Stimulated activated CD4-positive, alpha-beta T cell treated with anti-CD3 and anti-CD28 coated beads, Interleukin-2, amount 100 ng/mL, for 24 hours (primary cell): ENCODE measurements at places on chromosomes 5 and 9.

- no peak for DNase-seq
Observed at GRCh38 chr5:143275512-143276363, 127.7 kb downstream of the NR3C1 start.

DNA sequence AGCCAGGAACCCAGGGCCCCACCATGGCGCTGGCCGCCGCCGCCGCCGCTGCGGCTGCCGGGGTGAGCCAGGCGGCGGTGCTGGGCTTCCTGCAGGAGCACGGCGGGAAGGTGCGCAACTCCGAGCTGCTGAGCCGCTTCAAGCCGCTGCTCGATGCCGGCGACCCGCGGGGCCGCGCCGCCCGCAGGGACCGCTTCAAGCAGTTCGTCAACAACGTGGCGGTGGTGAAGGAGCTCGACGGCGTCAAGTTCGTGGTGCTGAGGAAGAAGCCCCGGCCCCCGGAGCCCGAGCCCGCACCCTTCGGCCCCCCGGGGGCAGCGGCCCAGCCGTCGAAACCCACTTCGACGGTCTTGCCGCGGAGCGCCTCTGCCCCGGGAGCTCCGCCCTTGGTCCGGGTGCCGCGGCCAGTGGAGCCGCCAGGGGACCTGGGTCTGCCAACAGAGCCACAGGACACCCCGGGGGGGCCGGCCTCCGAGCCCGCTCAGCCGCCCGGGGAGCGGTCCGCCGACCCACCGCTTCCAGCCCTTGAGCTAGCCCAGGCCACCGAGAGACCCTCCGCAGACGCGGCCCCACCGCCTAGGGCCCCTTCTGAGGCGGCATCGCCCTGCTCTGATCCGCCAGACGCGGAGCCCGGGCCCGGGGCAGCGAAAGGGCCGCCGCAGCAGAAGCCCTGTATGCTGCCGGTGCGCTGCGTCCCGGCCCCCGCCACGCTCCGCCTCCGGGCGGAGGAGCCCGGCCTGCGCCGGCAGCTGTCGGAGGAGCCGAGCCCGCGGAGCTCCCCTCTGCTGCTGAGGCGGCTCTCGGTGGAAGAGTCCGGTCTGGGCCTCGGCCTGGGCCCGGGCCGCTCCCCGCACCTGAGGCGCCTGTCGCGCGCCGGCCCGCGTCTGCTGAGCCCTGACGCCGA, 749 bp downstream of the SOWAHA start:
- peak; percentile 50 for DNase-seq

GRCh38 chr9:6106711-6107339, 91.4 kb upstream of the RANBP6 start:
- DNase-seq: no peak

DNA sequence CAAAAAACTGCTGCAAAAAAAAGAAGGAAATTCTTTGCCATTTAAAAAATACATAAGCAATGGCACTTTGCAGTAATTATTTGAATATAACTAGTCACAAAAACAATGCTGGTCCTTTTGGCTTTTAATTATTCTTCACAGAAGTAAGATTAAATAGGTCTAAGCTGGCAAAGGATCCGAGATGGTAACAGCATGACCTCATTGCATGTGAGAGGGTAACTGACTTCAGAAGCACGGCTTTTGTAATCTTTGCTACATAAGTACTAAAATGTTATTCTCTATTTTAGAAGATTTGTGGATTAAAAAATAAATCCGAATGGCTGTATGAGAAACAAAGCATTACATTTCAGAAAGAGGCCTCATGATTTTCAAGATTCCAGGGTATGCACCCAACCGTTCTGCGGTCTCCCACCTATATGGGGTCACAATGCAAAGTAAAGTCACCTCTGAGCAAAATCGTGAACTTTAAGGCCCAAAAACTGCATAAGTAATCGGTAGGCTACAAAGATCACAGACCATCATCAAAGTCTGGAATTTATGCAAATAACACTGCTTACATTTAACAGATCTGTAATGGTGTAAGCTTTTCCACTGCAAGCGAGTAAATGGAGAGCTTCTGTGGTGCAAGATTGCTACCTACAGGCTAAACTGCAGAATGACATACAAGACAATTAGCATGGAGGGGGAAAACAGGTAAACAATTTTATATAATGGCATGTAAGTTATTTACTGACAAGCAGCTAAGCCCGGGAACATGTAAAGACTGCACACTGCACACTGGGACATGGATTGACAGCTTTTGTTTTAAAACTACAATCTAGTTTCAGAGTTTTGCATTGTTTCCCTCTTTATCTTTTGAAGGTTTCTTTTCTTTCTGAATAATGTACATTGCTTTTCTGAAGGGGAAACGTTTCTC, 231.6 kb downstream of the SLF1 start:
- DNase-seq: no peak

- no peak for DNase-seq
Observed at GRCh38 chr9:96553070-96553469, 66.6 kb downstream of the CDC14B start.

DNA sequence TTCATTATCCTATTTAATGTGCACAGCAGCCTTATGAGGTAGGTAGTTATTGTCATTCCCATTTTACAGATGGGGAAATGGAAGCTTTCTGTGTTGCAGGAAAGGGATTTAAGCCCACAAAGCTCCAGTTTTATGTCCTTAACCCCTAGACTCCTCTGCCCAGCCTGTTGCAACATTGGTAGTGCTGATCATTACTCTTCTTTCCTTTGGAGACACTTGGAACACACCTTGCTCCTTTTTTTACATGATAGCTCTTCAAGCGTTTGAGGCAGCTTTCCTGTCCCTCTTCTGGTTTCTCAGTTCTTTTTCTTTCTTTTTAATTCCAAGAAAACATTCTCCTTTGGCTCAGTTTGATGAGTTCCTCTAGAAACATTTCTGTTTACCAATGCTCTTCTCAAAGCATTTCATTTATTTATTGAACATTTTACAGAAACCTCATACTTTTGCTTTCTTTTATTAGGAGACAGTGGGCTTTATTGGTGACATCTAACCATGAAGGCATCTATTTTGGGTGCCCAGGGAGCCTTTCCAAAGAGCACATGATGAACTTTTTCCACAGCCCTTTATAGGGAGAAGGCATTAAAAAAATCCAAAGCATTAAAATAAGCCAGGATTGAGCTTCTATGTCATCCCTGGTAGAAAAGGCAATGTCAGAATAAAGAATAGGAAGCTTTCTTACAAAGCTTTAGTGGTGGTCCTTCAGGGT, 218.0 kb downstream of the TMEM38B start:
- DNase-seq: no peak

DNA sequence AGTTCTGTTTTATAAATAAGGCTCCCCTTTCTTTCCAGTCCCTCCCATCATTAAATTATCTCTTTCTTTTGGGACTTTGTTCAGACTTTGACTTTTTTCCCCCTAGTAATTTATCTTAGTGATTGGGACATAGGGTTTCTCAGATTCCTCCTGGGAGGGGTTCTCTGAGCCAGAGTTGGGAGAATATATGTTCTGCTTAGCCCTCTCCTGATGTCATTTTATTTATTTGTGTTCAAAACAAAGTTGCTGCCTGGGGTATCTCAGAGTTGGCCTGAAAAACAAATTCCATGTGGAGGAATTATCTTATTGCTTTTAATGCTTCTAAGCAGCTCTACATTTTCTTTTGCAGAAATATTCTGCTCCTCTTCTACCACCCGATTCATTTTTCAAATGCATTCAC, 211.0 kb downstream of the PCSK5 start:
- DNase-seq: no peak

DNA sequence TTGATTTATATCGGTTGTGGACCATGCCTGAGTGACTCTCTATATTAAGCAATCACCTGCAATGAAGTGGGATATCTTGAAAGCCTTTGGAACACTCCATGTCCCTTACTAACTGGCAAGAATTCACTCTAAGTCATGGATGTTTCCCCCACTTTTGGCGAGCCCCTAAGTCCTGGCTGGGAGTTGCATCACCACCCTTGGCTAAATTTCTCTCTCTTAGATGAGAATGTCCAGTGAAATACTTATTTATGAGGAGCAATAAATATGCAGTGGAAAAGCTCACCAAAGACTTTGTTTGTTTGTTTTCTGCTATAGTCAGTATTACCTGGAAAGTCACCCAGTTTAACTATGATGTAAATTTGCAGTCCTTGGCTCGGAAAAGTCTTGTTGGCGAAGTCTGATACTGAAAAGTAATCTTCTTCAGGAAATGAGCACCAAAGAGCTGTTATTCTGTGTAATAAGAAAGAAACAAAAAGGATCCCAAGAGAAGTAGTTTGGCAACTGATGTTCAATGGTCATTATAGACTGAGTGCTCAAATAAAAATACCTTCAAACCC, 333.8 kb downstream of the DMRT2 start:
- no peak for DNase-seq

GRCh38 chr9:81686614-81687520, 2.5 kb downstream of the TLE1 start:
- DNase-seq: no peak

- DNase-seq: no peak
Observed at GRCh38 chr5:168578538-168579487, at the start of gene PANK3. Gene PANK3 (minus strand): TSS chr5:168579368. CDS start chr5:168579283, 85 bp downstream.

DNA sequence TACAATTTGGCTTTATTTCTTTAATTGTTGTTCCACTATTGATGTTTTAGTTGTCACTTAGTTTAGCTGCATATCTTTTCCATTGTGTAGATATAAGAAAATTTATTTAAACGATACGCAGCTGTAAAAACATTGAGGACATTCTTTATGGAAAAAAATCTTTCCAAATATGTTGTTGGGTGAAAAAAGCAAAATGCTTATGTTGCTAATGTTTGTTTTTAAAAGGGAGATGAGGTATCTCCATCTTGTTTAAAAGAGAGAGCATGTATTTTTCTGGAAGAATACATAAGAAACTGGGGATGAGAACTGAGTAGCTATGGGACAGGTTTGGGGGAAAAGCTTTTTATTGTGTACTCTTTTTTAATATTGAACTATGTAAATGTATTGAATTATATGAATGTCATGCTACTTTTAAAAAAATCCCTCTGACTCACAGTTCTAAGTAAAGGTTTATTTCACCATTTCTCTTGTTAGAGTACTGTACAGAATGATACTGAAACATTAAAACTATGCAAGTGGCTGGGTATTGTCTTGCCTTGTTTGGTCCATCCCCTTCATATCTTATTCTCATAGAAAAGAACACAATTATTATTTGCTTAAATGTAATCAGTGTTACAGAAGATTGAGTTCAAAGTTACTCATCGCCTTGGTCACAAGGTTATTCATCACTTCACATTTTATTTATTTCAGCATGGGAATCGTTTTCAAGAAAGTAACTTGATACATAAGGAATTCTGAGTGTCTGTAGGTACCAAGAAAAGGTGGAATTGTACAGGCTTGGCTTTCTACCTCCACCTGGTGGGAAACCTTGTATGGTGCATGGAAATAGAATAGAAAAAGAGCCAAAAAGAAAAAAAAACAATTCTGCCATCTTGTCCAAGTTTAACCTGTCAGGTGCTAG, 85.8 kb downstream of the RIC1 start:
- DNase-seq: no peak

GRCh38 chr5:20528471-20528870, 540.5 kb upstream of the CDH18 start:
- no peak for DNase-seq

DNA sequence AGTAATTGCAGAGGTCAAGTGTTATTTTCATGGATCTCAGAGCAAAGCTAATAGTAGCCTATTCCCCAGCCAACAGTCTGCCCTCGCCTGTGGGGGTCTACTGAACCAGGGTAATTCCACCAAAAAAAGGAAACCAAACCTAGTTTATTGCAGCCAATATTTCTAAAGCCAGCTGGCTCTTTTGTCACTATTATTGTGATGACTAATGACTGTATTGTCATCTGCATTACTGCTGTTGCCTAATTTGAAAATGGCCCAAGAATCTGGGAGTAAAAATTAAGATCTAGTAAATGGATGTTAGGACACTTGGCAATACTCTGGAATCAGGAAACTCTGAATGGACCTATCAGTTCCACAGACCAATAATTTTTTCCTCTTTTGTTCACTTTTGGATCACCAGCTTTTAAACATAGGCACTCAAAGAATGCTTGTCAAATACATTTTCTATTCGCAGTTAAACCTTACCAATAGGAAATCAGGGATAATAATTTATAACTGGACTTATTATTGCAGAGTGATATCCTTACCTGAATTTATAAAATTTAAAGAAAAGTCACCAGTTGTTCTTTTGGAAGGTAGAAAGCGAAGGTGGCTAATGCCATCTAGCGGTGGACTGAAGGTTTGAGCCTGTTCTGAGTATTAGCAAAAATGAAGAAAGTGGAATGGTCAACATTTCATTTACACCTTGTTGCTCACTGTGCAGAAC, 69.2 kb downstream of the SYK start:
- peak; percentile 47 for DNase-seq

DNA sequence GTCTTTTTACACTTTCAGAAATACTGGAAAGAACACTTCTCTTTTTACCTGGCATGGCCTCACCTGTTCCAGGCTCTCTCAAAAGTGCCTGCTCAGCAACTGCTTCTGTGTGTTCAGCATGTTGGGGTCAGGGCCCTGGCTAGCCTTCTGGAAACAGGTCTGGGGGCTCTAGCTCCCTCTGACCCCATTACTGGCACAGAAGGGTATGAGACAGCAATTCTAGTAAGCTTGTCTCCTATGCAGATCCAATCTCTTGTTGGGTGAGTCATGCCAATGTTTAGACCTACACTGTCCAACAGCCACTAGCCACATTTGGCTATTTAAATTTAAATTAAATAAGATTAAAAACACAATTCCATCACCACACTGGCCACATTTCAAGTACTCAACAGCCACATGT, 80.8 kb downstream of the MAPKAP1 start:
- DNase-seq: no peak

DNA sequence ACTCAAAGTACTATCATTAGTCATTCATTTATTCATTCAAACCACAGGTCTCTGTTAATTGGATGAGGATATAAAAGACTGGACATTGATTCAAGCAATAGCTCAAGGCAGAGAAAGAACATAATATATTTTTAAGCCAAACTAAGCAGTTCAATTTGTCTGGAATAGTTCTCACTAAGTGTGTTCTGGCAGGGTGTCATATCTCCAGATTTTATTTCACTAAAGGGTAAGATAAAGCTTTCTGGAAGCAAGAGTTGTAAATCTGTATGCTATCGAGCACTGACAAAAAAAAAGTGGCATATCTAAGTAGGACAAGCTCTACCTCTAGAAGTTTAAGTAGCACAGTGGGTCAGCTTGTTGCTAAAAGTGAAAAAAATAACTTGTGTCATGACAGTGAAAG, 375.6 kb downstream of the TUSC1 start:
- DNase-seq: no peak

DNA sequence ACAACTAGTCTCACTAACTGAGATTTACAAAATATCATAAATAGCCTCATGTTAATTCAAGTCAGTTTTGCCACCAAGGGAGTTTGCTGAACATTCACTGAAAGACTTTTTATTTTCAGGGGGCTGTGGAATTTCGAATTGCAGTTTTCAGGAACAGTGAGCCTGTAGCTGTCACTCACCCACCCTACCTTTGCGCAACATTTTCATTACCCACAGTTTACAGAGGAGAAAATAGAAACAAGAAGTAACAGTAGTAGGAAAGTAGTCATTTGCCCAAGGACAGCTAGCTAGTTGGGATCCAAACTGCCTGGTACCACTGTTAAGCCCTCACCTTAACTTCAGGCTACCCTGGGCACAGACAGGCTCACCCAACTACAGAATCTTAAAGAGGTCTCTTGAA, 154.1 kb downstream of the ADAMTS12 start:
- no peak for DNase-seq

GRCh38 chr5:161745392-161745791, 59.9 kb downstream of the GABRA6 start:
- no peak for DNase-seq
